ENCODE measurements at places on chromosomes 12 and 14.

DNA sequence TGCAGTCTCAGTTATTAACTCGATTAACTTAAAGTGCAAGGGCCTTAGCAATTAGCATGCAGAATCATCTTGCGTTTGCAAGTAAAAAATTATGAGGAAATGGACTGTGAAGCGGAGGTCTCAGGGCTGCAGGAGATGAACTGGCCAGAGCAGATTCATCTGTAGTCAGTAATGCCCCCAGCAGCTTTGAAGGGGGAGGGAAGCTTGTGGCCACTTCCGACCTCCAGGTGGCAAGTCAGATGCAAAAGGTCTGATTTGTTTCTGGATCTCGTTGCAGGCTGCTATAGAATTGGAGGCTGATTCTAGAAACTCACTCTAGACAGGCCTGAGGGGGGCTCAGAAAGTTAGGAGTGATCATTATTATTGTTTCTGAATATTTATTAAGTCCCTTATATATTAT lies 107.4 kb upstream of the RGS6 start:
- DNase-seq = no peak

- no peak for DNase-seq
These were observed 39.8 kb downstream of the TBK1 start for GRCh38 chr12:64491718-64492117.

- DNase-seq = no peak
These were observed 11.1 kb downstream of the KIF21A start for GRCh38 chr12:39431797-39432196.

DNA sequence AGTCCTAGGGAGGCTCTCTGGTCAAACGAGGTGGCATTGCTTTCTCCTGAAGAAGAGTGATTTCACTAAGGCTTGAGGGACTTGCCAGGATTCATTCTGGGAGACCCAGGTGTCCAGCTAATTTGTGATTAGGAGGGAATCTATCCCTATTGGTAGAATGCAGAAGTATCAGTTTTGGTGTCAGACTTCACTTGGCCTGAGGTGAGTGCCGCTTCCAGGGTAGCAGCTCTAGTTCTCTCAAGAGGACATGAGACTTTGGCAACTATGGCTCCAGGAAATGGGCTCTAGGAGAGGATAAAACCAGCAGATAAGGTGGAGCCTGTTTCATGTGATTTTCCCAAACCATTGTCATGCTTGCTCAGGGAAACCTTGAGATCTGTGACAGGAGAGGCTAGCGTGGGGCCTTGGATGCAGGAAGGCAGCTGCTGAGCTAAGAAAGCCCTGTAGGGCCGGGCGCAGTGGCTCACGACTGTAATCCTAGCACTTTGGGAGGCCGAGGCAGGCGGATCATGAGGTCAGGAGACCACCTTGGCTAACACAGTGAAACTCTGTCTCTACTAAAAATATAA lies 11.6 kb upstream of the TMEM117 start:
- DNase-seq = no peak

- DNase-seq = no peak
These were observed 210.8 kb downstream of the ACSS3 start for GRCh38 chr12:81288651-81289050.

DNA sequence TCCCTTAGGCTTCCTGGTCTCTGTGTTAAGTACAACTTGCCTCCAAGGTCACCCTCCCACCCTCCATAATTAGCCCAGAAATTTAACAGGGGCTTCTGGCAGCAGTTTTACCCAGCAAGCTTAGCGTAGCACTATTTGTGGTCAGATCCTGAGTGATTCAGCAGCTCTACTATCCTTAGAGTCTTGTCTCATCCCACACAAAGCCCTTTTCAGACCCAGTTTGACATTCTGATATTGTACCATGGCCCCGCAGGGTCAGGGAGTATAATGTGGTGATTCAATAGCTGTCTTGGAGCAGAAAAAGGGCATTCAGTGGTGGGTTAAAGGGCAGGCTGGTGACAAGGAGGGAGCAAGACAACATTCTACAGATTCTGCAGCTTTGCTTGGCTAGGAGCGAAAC lies 153.8 kb upstream of the DDHD1 start:
- no peak for DNase-seq

GRCh38 chr14:59254911-59255545 lies 66.6 kb downstream of the DAAM1 start:
- DNase-seq = no peak

GRCh38 chr14:104865631-104866441 lies 768 bp downstream of the CEP170B start:
- DNase-seq = no peak

DNA sequence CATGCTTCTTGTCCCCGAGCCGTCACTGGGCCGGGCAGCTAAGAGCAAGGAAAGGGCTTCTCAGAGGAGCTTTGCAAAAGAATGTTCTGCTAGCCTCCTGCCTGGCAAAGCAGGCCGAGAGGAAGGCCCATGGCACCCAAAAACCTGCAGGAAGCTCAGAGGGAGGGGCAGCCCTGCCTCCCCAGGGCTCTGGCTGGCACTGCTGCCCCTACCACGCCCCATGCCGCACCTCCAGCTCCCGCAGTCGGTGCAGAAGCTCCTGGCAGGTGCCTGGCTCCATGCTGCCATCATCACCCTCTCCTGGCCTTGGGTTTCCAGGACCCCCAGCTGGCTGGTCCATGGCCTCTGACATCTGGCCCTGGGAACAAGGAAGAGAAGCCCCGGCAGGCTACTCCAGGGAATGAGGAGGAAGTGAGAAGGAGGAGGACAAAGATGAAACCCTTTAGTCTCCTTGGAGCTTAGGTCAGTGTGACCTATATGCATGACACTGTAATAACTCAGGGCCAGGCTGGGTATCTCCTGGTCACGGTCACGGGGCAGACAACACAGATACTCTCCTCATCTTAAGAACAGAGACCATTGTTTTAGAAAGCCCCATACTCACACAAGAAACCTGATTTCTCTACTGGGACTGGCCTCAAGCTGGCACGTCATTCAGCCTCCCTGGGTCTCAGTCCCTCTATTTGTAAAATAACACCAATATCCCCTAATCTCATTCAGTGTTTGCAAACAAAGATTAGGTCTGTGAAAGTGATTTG lies 24.3 kb downstream of the NCKAP5L start:
- DNase-seq = no peak

- DNase-seq = no peak
These were observed 106.2 kb downstream of the GPATCH2L start for GRCh38 chr14:76257842-76258397.

- no peak for DNase-seq
These were observed 93.9 kb upstream of the DCN start for GRCh38 chr12:91276509-91276908.

DNA sequence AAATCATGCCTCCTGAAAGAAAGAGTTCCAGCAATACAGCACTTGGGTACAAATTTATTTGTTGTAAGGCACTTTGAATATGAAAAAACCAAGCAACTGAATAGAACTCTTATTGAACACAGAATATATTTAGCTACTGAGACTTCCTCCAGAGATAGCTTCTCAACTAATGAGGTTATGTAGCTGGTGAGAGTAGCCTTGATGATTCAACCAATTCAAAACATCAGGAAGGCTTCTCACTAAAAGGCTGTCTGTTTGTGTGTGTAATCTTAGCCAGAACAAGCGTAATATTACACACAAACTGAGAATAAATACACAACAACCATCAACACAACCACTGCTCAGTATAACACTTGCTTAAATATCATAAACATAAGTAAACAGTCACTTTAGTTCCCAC lies 20.4 kb downstream of the EIF2B2 start:
- no peak for DNase-seq

- no peak for DNase-seq
These were observed 3.1 kb upstream of the MFAP5 start for GRCh38 chr12:8665759-8666158.

Measured in DMS 273 treated with DMSO at 0.1 percent for 48 hours (cell line).